ENCODE measurements at places on chromosomes 2 and 18. TPM values are rescaled to one million over a fixed set of nuclear protein-coding genes. Genes with fewer than 3 reads are reported as not detected.

The CNDP1 gene
- 90.4 TPM for polyA plus RNA-seq

The SEPTIN2 gene
- 266 TPM for polyA plus RNA-seq

The TPO gene
- 0.14 TPM for polyA plus RNA-seq

The MMADHC gene
- polyA plus RNA-seq, result 45.5 TPM

The KIF5C gene
- 93.6 TPM for polyA plus RNA-seq

The TEKT4 gene
- polyA plus RNA-seq, result not detected

The CCDC102B gene
- 3.0 TPM for polyA plus RNA-seq

The CKAP2L gene
- polyA plus RNA-seq, result 11.8 TPM

The DNAH6 gene
- polyA plus RNA-seq, result not detected

The APOB gene
- polyA plus RNA-seq, result 0.07 TPM

The ARHGAP28 gene
- 1.2 TPM for polyA plus RNA-seq

The M1AP gene
- polyA plus RNA-seq, result 0.19 TPM

The LONRF2 gene
- 5.4 TPM for polyA plus RNA-seq

The MTHFD2 gene
- 153 TPM for polyA plus RNA-seq

The COLEC12 gene
- 3.9 TPM for polyA plus RNA-seq

The TUBA4B gene
- not detected for polyA plus RNA-seq

The EML4 gene
- polyA plus RNA-seq, result 10.7 TPM

The COL4A3 gene
- 0.15 TPM for polyA plus RNA-seq

The RTKN gene
- polyA plus RNA-seq, result 58.0 TPM

The CD28 gene
- polyA plus RNA-seq, result 0.15 TPM

The DPP4 gene
- 0.20 TPM for polyA plus RNA-seq

The HOXD12 gene
- 1.3 TPM for polyA plus RNA-seq

The SCN9A gene
- polyA plus RNA-seq, result 0.22 TPM

The LHCGR gene
- not detected for polyA plus RNA-seq

The DUSP2 gene
- 3.0 TPM for polyA plus RNA-seq

The FBXO41 gene
- polyA plus RNA-seq, result 19.7 TPM

The LRRC30 gene
- polyA plus RNA-seq, result not detected

The SLC14A1 gene
- polyA plus RNA-seq, result 16.2 TPM

The KYNU gene
- 0.15 TPM for polyA plus RNA-seq

The ITGA6 gene
- polyA plus RNA-seq, result 7.3 TPM

The CAPN14 gene
- polyA plus RNA-seq, result not detected

The SLC5A6 gene
- 18.4 TPM for polyA plus RNA-seq

The TEX44 gene
- not detected for polyA plus RNA-seq

The SKA1 gene
- polyA plus RNA-seq, result 12.1 TPM

The PDCL3 gene
- polyA plus RNA-seq, result 34.8 TPM

The BUB1 gene
- 22.4 TPM for polyA plus RNA-seq

The EIF2AK2 gene
- polyA plus RNA-seq, result 10.0 TPM

The GBX2 gene
- not detected for polyA plus RNA-seq

The SGPP2 gene
- 17.2 TPM for polyA plus RNA-seq

The ARHGAP25 gene
- 4.9 TPM for polyA plus RNA-seq

The FAM237A gene
- polyA plus RNA-seq, result not detected

The MORN2 gene
- 33.5 TPM for polyA plus RNA-seq

The GPR45 gene
- 0.34 TPM for polyA plus RNA-seq

The ANKRD30BL gene
- not detected for polyA plus RNA-seq

Data from brain (organoid and tissue), 16 donors.